ENCODE measurements at places on chromosomes 3 and 15.

DNA sequence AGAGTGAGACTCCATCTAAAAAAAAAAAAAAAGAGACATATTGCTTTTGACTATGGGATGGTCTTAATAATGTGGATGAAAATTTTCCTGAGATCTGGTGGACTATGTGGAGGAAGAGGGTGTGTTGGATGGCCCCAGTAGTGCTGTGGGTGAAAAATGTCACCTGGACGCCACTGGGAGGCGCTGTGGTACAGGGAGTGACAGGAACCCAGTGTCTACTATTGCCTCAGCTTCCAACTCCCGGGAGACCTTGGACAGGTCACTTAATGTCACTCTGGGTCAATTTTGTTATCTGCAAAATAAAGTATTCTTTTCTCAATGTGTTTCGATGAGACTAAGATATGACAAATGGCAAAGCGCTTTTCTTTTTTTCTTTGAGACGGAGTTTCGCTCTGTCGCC is 27.7 kb upstream of the DCP1A start:
- ATAC-seq = peak; percentile 79

DNA sequence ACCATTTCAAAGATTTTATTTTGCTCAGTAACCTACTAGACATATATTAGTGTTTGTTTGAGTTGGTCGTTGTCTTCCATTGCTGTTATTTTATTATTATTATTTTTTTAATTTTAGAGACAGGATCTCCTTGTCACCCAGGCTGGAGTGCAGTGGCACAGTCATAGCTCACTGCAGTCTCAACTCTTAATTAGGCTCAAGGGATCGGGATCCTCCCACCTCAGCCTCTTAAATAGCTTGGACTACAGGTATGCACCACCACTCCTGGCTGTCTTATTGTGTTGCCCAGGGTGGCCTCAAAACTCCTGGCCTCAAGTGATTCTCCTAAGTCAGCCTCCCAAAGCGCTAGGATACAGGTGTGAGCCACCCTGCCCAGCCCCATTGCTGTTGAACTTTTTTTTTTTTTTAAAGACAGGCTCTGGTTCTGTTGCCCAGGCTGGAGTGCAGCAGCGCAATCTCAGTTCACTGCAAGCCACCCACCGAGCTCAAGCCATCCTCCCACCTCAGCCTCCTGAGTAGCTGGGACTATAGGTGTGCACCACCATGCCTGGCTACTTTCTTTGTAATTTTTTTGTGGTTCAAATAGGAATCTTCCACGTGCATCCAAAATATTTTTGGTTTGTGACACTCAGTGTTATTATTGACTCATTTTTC is 18.2 kb downstream of the SETD5 start:
- no peak for ATAC-seq

DNA sequence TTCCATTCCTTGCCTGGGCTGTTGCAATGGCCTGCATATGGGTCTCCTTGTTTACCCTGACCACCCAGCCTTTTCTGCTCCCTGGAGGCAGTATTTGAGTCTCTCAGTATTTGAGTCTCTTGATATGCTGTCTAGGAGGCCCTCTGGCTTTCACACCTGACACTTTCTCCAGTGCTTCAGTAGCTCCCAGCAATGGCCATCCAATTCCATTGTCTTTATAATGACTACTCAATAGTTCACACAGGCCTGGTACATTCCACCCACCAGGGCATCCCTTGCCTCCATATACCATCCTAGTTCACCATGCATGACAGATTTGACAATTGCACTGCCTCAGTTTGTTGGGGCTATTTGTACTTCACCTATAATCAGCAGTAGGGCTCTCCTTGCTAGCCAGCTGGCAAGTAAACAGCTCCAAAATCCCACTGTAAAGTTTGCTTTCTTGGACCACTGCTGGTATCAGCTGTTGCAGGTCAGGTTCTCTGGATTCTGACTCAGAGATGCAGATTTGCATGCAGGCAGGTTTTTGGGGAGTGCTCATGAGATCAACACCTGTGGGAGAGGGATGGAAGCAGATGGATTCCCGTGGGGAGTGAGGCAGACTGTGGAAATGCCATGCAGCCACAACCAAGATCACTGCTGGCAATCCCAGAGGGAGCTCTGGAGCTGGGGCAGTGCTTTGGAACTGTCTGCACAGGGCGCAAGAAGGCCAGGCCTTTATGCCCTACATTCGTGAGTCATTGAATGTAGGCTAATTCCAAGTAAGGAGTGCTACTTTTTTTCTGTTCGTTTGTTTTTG is 19.1 kb upstream of the XIRP1 start:
- ATAC-seq = no peak

- peak; percentile 77 for ATAC-seq
Observed at GRCh38 chr3:39208463-39209055, 16.2 kb upstream of the XIRP1 start.

DNA sequence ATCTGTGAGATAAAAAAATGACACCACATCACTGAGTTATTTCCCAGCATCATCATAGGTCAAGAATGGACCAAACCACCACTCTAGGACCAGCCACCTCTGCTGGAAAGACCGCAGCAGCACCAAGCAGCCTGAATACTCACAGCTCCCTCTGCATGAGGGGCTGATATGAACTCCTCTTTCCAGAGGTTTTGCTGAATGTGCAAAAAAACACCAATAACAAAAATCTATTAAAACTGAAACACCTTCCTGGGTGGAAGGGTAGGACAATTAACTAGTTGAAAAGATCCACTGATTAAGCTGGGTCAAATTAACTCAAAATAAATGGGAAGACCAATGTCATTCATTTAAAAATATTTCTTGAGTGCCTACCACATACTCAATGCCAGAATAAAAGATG is 28.9 kb upstream of the KCNMB3 start:
- no peak for ATAC-seq

- ATAC-seq = peak; percentile 42
Observed at GRCh38 chr3:99843590-99844258, 26.1 kb downstream of the CMSS1 start.

DNA sequence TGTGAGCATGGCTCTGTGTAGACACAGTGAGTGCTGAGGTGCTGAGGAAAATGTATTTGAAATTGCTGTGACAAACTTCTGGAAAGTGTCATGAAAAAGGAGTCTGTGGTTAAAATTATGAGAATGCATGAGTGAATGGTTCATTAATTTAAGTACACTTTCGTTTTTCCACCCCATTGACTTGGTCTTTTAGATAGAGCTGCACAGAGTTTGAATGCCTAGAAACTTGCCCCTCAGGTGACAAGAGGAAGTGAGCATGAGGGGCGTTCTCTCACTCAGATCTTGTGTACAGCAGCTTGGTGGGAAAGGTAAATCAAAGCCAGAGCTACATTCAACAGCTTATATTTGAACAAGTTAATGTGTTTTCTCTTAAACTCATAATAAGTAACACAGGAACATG is 296.8 kb downstream of the WDR72 start:
- no peak for ATAC-seq

DNA sequence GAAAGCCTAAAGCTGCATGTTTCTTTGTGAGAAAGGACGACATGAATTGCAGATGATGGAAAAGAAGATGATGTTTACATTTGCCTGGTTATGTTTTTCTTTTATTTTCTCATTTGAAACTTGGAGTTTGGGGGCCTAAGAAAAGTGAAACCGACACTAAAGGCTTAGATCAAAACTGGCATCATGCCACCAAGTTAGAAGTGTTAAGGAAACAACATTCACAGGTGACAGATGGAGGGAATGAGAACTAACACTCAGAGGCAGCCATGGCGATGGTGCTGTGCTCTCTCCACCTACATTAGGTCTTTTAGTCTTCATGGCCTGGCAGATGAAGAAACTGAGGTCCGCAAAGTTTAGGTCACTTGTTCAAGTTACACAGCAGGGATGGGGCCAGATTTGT is 923.6 kb downstream of the TUSC7 start:
- ATAC-seq = no peak

DNA sequence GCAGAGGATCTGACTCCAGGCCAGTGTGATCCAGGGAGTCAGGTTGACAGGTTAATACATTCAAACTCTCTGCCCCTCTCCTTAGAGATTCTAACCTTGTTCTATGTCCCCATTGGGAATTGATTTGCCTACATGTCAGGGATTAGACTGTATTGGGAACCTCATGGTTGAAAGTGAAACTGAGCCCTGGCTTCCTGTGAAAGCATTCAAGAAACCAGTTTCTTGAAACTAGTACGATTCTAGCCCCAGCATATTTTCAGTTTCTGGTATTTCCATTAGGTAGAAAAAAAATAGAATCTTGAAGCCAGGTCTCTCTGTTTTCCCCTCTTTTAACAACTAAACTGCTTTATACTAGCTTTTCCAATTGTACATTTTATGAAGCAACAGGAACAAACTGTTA is 140.4 kb upstream of the ABI3BP start:
- no peak for ATAC-seq

GRCh38 chr15:29734917-29735572 is 87.2 kb downstream of the TJP1 start:
- ATAC-seq = no peak

GRCh38 chr3:63193647-63194046 is 84.5 kb upstream of the SYNPR start:
- no peak for ATAC-seq

DNA sequence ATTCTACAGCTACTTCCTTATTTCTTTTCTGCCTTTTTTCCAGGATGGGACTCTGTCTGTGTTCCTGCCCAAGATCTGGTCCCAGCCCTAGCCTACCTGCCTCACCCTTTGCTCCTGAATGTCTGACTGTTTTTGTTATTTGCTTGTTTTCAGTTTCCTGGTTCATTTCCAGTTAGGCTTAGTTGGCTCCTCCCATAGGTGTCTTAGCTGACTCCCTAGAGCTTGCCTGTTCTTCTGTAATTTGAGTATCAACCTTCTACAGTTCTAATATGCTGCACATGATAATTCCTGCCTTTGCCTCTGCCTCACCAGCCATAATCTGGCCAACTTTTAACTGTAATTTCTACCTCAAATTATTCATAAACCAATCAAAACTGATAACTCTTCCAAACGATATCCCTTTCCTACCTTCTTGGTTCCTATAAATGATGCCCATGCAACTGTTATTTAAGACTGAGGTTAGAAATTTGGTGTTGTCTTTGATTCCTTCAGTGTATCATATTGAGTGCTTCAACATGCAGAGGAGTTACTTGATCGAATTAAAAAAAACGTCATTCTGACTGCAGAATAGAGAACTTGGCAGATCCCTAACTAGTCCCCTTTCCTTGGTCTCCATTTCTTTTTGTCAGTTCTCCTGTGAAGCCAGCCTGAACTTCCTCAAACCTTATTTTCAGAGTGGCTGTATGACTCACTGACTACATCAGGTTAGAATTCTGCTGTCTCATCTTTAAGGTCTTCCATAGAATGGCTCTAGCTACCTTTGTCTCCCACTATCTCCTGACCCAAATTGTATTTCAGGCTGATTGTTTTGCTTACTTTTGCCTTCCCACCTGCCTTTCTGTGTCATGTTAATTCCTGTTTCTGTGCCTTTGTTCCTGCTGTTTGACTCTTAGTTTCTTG is 8.4 kb downstream of the GOLM2 start:
- ATAC-seq = no peak

- no peak for ATAC-seq
Observed at GRCh38 chr3:8579096-8579495, 65.5 kb downstream of the SSUH2 start.

DNA sequence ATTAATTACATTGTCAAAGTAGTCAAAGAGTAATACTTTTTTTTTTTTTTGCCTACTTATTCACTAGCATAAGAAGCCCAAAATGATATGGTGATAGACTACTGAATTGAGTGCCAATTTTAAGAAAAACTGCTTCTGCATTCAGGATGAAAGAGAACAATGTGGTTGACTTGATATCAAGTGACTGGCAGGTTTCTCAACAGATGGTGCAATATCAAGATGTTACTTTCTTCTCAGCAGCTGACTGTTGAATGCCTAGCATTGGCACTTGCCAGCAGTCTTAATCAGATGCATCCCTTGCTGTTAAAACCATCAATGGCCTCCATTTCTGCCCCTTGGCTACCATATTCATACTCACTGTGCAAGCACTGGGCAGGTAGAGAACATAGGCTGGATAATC is 863.2 kb downstream of the GBE1 start:
- no peak for ATAC-seq

- no peak for ATAC-seq
Observed at GRCh38 chr3:37521429-37521828, 340.3 kb upstream of the CTDSPL start.

- no peak for ATAC-seq
Observed at GRCh38 chr3:147089286-147089685, 317.1 kb downstream of the ZIC4 start.

GRCh38 chr15:38650936-38651327 is 86.3 kb upstream of the RASGRP1 start:
- no peak for ATAC-seq

DNA sequence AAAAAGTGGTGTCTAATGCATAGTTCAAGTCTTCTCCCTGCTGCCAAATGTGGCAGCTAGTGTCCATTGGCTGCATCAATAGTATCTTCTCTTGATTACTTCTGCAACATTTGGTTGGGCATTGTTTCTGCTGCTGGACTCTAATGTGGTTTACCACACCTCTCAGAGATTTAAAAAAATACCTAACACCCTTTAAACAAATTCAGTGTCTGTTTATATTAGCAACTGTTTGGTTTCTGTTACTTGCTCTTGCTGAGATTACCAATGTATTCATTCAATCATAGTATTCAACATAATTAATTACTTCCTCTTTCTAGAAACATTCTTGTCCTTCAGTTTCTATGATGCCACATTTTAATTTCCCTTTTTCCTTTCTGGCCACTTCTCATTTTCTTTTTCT is 20.3 kb upstream of the NECTIN3 start:
- ATAC-seq = no peak

- ATAC-seq = no peak
Observed at GRCh38 chr3:175495331-175495730, 636.2 kb downstream of the NAALADL2 start.

DNA sequence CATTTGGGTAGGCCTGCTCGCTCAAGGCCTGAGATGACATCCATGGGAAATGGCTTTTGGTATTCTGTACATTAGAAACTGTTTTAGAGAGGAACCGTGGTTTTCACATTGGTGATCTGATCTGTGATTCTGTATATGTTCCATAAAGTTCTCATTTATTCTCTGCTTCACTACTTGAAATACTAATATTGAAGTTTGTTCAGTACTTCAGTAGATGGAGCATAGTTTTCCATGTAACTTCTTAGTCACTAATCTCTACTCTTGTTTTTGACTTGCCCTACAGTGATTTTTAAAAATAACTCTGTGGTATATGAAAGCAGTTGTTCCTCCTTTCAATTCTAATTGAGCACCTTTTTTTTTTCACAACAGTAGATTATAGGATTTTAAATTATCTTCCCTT is 66.5 kb downstream of the MBNL1 start:
- ATAC-seq = no peak

DNA sequence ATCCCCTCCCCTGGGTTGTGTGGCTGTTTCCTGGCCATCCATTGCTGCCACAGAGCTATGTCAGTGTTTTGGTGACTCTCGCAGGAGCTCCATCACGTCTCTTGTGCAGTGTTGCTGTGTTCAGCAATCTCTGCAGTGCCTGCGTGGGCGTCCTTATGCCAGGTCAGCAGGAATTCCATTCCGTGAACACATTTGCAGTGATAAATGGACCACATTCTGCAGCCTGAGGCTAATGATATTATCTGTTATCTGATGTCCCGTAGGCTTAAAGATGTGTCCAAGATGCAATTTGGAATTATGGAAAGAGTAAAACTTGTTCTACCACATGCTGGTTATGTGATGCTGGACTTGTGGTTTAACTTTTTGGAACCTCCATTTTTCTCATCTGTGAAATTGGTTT is 25.5 kb upstream of the COL6A6 start:
- no peak for ATAC-seq
